Ascending aorta (tissue), 2 donors: ENCODE measurements at places on chromosomes 7 and 10.
A peak's percentile ranks its signal among the peaks of the same experiment; 100 is the strongest.

- DNase-seq: no peak
Measured at GRCh38 chr10:71543608-71544170, 147.0 kb downstream of the CDH23 start.

DNA sequence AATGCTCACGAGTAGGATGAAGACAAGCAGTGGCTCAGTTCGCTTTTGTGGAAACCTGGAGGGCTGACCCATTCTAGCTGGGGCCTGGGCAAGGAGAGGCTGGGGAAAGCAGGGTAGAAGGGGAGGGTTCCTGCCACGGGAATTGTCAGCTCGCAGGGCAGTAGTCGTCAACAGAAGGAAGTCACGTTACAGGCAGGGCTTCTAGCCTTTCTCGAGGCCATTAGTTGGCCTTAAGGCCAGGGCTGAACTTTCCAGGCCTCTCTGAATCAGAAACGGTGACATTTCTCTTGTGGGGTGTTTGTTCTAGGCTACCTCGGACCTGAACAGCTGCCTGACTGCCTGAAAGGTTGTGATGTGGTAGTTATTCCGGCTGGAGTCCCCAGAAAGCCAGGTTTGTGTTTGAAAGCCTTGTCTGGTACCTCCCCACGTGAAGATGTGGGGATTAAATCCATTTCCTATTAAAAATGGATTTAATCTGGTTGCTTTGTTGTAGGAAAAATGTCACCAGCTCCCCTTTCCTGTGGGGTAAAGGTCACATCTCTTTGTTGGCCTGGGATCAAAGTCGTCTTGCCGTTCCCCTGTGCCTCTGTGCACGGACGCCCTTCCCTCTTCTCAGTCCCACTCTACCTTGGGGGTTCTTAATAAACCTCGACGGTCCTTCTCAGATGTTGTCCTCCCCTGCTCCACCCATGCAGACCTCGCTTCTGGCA is 9.4 kb downstream of the MDH2 start:
- no peak for DNase-seq

GRCh38 chr7:130369831-130370550 is 10.3 kb upstream of the CPA1 start:
- DNase-seq: no peak

DNA sequence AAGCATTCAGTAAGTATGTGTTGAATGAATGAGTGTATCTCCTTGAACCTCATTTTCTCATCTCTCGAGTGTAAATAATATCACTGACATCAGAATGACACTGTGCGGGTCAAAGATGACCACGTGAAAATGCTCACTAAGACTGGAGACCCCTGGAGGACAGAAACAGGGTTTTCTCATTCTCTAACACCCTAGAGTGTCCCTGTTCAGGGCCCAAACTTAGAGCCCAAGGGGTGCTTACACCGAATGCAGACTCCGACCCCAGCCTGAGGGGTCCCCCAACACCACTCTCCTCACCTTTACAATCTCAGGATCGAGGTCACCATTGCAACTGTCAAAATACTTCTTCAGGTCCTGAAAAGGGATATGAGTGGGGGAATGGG is 1.4 kb downstream of the CDK5 start:
- DNase-seq: no peak

- no peak for DNase-seq
Measured at GRCh38 chr10:70935631-70936030, 47.3 kb upstream of the PCBD1 start.

GRCh38 chr10:74024600-74024999 is 26.7 kb downstream of the VCL start:
- DNase-seq: no peak

DNA sequence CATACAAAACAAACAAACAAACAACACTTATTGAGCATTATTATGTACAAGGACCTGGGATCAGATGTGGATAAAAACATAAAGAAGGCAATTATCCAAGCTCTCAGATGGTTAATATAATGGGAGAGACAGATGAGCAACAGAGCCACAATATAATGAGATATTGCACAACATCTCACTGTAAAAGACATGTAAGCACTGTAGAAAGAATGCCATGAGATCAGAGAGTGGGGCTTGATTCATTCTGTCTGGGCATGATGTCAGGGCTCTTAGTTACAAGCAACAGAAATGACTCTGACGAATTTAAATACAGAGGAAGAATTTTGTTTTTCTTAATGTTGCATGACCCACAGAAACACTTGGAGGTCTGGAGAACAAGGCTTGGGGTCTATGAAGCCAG is 164.7 kb upstream of the PLXDC2 start:
- no peak for DNase-seq

DNA sequence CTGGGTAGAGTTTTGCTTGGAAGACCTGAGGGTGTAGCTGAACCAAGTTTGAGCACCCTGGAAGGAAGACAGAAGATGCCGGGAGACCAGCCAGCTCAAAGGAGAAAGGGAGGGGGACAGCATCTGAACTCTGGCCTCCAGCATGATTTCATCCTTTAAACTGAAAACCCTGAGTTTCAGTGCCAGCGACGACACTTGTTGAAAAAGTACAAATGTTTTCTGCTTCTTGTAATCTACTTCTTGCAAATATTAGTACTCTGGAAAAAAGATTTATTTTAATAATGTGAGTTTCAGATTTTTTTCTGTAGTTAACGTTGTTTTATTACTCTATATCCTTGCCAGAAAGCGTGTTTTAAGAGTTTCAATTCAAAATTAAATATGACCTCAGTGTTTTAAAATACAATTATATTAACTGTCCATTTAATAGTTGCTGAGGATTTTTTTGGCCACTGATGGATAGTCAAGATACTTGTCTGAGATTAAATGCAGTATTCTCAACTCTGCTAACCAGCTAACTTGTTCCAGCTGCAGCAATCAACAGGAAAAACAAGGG is 227.7 kb downstream of the MGMT start:
- DNase-seq: no peak

- no peak for DNase-seq
Measured at GRCh38 chr10:69958556-69958902, 94.1 kb upstream of the MACROH2A2 start.

- DNase-seq: no peak
Measured at GRCh38 chr7:69773535-69774225, 175.4 kb downstream of the AUTS2 start.

- no peak for DNase-seq
Measured at GRCh38 chr10:101136007-101136707, 5.1 kb downstream of the TLX1 start.

- DNase-seq: peak; percentile 79
Measured at GRCh38 chr10:35640474-35640873, 1.6 kb downstream of the FZD8 start.

DNA sequence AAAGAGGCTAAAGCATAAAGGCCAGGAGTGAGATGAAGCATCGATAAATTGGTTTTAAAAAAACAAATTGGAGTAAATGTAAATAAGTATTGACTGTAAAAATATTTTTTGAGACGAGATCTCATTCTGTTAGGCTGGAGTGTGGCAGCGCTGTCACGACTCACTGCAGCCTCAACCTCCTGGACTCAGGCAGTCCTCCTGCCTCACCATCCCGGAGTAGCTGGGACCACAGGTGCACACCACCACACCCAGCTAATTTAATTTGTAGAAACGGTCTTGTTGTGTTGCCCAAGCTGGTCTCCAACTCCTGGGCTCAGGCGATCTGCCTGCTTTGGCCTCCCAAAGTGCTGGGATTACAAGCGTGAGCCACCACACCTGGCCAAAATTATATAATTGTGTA is 17.8 kb downstream of the HNRNPA2B1 start:
- no peak for DNase-seq

GRCh38 chr10:129415215-129416140 is 51.6 kb upstream of the MGMT start:
- no peak for DNase-seq

DNA sequence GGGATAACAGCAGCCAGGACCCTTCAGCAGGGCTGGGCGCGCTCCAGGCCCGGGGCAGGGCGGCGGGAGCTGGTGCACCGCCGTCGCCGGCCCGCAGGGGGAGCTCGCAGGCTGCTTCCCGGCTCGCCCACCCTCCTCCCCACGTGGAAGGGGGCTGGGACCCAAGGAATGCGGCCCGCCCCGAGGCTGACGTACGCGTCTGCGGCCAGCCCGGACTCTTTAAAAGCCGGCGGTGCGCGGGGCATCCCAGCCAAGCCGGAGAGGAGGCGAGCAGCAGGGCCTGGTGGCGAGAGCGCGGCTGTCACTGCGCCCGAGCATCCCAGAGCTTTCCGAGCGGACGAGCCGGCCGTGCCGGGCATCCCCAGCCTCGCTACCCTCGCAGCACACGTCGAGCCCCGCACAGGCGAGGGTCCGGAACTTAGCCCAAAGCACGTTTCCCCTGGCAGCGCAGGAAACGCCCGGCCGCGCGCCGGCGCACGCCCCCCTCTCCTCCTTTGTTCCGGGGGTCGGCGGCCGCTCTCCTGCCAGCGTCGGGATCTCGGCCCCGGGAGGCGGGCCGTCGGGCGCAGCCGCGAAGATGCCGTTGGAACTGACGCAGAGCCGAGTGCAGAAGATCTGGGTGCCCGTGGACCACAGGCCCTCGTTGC is at the start of gene PFKFB3:
Gene PFKFB3, plus strand, starts transcription at position 249 of the 647 bp plus-strand sequence. Its CDS starts 329 bp downstream, at position 578.
- DNase-seq: peak; percentile 77

- no peak for DNase-seq
Measured at GRCh38 chr10:14491811-14492210, 161.1 kb upstream of the FRMD4A start.

- DNase-seq: no peak
Measured at GRCh38 chr7:2825559-2826227, 18.4 kb downstream of the GNA12 start.

GRCh38 chr10:3958472-3958996 is 173.5 kb upstream of the KLF6 start:
- no peak for DNase-seq

- no peak for DNase-seq
Measured at GRCh38 chr7:105105579-105105978, 91.6 kb downstream of the KMT2E start.

- no peak for DNase-seq
Measured at GRCh38 chr10:63940277-63940922, 419.2 kb downstream of the REEP3 start.

- DNase-seq: no peak
Measured at GRCh38 chr10:46253076-46254006, 33.5 kb upstream of the ANTXRL start.

DNA sequence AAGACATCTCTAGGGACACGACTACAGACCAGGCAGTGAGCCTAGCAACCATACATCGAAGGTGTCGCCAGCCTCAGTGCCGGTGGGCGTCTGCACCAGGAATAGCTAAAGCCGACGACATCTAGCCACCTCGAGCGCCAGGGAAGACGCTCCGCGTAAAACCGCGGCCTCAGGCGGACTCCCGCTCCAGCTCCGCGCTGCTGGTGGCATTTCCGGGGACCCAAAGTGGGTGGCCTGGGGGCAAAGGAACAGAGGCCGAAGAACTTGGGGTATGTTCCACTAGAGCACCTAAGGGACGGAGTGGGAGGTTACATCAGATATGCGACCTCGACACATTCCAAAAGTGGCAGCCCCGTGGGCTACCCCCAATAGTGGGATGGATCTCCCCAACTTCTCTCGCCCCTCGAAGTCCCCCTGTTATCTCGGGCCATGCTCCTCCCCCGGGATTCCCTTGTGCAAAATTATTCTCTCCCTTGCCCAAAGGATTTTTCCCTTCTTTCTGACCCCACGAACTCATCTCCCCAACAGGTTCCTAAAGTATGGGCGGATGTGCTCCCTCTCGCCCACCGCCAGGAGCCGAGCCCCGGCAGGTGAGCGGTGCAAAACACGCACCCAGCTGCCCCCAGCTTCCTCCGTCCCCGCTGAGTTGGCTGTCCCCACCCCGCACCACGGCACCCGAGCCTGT is 1.2 kb downstream of the KCNMA1 start:
- DNase-seq: peak; percentile 64

GRCh38 chr10:67140641-67141040 is 214.8 kb downstream of the LRRTM3 start:
- DNase-seq: no peak

GRCh38 chr10:42932735-42933447 is 144.0 kb upstream of the RET start:
- no peak for DNase-seq

DNA sequence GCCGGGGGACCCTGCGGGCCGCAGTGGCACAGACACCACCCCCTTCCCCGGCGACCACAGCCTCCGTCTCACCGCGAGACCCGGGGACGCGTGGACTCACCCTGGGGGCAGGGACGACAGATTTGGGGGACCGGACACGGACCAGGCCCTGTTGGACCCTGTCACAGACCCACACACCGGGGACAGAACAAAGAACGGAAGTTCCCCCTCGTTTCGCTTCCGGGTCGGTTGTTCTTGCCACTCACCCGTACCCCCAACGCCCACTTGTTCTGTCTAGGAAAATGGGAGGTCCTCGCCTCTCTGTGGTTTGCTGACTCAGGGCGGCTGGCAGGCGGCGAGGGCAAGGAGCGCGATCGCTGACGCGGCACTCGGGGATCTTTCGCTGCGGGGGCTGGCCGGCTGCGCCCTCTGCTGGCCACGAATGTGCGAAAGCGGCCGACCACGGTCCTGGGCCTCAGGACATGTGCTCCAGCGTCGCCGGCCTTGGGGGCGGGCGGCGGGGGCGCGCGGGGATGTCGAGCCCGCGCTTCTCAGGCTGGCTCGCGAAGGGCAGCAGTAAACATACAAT is at the start of gene ZNF3:
Gene ZNF3, minus strand, starts transcription at position 189 of the 568 bp plus-strand sequence. CDS start 4,366 bp downstream, outside the sequence.
- peak; percentile 93 for DNase-seq

GRCh38 chr7:130153211-130153908 is 51.8 kb downstream of the TMEM209 start:
- DNase-seq: peak; percentile 56

DNA sequence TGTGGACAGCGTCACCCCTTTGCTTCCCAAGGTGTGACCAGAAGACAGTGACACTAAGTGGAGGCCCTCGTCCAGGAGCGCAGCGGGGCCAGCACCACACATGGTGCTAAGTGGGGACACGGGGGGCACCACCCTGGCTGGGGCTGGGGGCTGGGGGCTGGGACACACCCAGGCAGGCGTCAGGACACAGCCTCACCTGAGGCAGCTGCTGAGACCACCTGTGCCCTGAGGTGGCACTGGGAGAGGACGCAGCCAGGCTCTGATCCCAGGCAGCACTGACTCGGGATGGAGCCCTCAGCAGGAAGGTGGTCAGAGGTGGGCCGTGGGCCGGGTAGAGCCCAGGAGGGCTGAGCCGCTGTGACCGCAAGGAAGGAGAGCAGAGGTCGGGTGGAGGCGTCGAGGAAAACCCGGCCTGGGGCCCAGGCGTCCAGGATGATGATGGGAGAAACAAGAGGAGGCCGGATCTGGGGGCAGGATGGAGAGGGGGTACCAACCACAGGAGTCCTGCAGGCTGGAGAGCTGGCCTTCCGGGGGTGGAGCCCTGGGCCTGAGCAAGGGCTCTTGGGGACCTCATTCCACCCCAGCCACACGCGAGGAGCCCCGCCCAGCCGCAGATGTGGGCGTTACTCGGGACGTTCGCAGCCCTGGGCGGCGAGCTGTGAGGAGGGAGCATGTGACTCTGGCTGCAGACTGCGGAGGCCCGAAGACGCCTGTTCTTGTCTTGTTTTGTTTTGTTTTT is 22.5 kb downstream of the LRRC27 start:
- no peak for DNase-seq

- DNase-seq: no peak
Measured at GRCh38 chr10:8815969-8816368, 761.5 kb downstream of the GATA3 start.

GRCh38 chr7:40746841-40747556 is 612.2 kb downstream of the SUGCT start:
- no peak for DNase-seq

GRCh38 chr7:24962418-24962962 is 17.5 kb downstream of the OSBPL3 start:
- no peak for DNase-seq

GRCh38 chr7:145143685-145144084 is 307.8 kb upstream of the TPK1 start:
- no peak for DNase-seq
